ENCODE measurements at places on chromosomes 5 and 9.

DNA sequence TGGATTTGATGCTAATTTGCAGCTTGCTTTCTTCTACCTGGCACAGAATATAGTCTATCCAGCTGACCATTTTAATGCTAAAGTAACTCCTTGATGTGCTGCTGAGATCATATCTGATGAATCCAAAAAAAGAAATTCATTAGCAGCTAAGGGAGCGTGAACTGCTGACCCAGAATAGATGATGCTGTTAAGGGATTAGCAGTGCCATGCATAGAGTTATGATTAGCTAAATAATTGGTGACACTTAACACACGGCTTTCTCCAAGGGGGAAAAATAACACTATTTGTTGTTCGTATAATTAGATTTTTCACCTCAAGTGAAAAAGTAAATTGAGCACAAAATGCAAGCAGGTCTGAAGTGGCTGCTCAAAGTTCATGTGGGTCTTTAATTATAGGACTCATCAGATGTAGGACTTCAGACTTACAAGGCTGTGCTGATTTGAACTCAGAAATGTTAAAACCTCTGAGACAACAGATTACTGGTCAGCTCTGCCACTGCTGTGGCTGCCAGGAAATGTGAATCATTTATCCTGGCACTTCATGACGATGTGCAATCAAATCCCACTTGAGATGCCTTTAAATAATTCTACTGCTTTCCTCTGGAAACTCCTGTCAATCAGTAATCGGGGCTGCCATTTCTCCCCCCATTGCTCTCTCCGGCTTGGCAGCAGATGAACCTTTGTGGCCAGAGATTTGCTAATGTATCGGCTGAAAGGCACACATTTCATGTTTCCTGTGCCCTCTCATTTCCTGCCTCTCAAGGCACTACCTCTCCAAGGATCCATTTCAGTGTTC, 291.6 kb upstream of the C9orf72 start:
- DNase-seq = no peak

DNA sequence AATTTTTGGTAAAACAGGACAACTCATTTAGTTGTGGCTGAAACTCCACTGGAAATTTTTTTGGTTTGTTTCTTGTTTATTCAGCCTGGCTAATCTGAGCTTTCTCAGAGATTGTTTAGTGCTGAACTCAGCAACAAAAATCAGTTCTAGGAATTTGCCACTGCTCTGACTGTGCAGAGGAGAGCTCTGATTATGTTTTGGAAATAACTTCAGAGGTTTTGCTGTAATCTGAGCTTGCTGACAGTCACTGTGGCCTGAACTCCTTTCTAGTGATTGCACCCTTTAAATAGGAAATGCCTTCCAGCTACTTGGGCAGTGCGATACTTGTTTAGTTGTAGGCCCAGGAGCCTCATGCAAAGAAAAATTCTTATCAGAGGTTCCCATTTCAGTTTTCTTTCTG, 60.2 kb downstream of the OSTF1 start:
- DNase-seq = no peak

DNA sequence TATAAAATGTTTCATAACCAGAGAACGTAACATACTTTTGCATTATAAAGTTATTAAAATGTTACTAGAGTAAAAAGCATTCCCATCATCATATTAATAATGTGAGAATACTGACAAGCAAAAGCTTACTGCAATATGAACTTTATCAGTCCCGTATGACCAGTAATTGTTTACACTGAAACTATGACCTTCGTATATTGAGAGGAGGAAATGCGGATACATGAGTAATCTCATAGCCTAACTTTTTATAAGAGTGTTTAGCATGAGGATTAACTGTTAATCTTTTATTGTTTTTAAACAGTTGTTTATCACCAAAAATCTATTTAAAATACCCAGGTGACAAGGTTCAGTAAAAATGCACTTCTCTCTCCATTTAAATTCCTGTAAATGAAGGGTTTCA, 272.4 kb downstream of the SLF1 start:
- no peak for DNase-seq

DNA sequence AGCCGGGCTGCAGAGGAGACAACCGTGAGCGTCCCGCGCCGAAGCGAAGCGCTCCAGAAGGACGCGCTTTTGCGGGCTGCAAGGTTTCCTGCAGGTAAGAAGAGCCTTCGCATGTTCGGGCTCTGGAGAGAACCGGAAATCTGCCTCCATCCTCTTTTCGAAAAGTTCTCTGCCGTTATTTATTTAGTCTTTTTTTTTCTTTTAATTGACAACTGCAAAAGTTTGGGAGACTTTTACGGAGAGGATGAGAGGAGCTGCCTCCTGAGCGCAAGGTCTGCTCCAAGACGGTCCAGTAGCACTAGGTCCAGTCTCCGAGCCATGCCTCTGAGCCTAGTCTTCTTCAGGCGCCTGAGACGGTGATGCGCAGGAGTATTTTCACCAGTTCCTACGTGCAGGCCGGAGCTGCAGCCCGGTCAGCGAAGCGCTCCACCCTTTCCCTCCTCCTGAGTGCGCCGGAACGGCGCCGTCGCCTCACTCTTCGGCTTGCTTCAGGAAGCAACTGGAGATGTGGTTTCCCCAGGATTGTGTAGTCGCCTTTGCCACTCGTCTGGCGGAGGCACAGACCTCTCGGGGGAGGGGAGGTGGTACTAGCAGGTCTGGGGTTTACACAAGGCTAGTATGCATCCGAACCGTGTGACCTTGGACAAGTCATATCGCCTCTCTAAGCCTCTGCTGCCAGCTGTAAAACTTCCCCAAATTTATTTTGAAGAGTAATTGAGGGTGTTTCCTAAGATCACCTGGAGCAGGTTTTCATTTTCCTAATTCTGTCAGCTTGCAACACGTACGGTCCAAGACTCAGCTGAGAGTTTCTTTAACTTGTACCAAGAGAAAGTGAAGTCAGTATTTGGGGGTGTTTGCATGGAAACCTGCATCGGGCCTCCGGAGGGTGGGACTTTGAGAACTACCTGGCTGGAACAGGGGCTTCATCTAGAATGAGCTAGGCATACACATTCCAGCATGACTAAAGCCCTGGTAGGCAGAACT, 4.5 kb downstream of the POU4F3 start:
- no peak for DNase-seq

GRCh38 chr5:90941002-90941720, 382.6 kb downstream of the ADGRV1 start:
- DNase-seq = no peak

DNA sequence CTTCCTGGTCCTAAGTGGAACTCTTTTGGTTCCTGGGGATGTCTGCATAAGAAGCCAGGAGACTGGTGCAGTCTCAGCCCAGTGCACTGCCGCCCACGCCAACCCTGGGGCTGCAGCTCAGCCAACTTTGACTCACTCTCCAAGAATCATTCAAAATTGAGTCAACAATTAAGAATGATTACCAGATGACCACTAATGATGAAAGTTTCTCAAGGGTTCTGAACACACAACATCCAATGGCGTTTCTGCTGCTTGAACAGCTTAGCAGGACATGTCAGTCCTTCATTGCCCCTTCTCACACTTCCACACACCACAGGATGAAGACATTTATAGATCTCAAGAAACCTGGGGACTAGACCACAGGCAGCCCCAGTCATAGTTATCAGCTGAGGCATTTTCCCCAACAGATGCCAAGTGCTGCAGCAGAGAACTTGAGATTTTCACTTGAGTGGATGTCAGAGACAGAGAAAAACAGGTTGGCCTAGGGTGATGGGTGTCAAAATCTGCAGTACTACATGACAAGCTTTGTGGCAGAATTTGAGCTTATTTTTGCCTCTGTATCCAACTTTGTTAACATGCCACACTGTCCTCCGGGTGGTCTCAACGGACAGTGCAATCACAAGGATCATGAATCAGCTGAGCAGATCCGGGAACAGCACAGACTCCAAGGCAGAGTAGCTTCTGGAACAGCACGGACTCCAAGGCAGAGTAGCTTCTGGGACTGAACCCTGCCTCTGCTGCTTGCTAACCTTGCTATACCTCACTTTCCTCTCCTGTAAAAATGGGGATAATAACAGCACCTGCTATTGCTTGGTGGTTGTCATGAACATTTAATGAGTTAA, 356.1 kb downstream of the SPOCK1 start:
- DNase-seq = no peak

GRCh38 chr9:123784518-123784917, 145.4 kb downstream of the DENND1A start:
- DNase-seq = no peak

DNA sequence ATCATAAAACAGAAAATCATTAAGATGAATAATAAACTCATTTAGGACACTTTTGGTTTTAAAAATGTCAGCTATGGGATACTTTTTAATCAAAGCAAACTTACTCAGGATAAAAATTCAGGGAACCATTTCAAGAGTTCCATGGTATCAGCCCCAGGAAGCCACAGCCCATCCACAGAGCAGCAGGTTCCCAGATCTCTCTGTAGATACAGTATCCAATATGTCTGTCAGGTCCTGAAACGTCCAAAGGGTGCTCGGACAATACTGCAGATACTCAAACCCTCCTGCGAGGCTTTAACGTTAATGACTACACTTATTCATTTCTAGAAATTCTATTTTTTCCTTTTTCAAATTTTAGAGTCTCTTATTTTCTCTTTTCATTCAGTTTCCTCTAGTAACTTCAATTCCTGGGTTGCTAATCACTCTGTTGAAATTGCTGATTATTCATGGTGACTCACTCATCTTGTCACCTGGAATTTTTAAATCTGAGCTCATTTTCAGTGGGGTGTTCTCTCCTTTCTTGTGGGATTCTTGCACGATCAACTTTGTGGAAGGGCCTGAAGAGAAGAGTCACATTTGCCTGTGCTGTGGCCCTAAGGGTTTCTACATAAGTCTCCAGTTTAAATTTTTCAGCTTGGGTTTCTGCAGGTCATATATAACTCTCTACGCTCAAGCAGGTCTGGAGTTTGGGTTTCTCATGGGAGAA, 435.8 kb downstream of the CTNND2 start:
- DNase-seq = no peak

GRCh38 chr5:6328173-6328572, 50.2 kb downstream of the MED10 start:
- peak; percentile 2 for DNase-seq

DNA sequence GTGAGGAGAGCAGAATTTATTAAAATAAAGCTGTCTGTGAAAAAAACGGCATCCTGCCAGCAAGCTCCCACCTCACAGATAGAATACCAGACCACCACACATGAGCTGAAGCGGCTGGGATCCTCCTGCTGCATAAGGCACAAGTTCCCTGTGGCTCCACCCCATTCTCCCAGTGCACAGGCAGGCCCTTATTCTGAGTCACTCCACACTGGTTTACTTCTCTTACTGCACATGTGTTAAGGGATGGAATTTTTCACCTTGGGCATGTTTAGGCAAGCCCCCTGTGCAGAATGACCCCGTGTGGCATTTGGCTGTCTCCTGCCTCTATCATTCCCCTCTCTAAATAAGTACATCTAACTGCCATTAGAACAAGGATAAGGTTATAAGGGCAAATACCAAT, 115.0 kb upstream of the ELAVL2 start:
- DNase-seq = no peak

- no peak for DNase-seq
Measured at GRCh38 chr9:134440636-134441226, 114.5 kb downstream of the RXRA start.

GRCh38 chr9:100698945-100699344, 121.1 kb downstream of the CAVIN4 start:
- no peak for DNase-seq

DNA sequence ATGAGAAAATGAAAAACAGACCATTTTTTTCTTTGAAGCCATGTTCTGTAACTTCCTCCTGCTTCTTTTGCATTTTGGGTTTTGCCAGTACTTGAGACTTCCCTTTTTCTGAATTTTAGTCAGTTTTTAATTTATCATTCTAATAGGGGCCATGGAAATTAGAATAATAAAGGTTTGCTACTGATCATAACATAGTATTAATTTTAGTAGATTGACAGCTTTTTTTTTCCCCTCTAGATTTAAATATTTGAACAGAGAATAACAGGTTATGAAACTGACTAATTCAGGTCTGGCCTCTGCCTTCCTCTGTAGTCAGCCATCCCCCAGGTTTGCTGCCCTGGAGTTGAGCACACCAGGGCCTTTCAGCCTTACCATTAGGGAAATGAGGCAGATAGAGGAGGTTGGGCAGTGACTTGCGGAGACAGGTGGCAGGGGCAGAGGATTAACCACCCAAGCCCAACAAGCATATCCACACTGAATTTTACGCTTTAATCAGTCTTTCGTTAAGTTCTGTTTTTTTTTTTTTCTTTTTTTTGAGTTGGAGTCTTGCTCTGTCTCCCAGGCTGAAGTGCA, 80.1 kb upstream of the TNFAIP8 start:
- peak; percentile 45 for DNase-seq

- no peak for DNase-seq
Measured at GRCh38 chr5:72785801-72786200, 30.7 kb upstream of the TNPO1 start.

GRCh38 chr9:126523611-126524111, 90.1 kb upstream of the LMX1B start:
- peak; percentile 28 for DNase-seq

- DNase-seq = no peak
Measured at GRCh38 chr5:141560151-141560550, 58.6 kb downstream of the DIAPH1 start.
